ENCODE measurements at places on chromosomes 6 and 20.

- DNase-seq, result no peak
Observed at GRCh38 chr6:41942067-41942851, 651 bp upstream of the CCND3 start.

DNA sequence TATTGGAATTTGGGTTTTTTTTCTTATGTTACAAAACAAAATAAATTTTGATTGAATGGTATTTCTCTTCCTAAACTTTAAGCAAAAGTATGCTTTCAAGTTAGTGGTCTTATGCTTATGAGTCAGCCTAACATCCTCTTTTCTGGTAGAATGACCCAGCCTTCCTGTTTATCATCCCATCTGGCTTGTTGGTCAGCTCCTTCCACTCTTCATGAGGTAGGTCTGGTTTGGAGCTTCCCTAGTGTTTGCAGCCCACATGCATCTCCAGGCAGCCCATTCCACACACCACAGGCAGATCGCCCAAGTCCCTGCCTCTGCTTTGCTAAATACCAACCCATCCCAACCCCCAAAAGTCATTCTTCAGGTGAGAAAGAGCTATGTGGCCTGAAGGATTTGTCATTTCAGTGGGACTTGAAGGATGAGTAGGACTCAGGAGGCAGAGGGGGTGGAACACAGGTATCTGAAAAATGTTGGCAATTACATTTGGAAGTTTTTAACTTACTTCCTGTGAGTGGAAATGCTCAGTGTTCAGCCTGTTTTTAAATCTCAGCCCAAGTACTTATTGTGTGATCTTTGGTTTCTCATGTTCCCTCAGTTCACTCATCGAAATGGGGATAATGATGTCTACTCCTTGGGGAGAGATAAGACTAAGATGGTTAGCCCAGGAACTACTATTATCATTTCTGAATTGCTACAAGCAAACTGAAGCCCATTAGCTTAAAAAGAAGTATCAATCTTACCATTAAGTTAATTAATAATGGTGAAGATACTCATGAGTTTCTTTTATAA, 294.0 kb downstream of the ADGB start:
- DNase-seq, result no peak

GRCh38 chr6:21193790-21194475, 399.6 kb upstream of the SOX4 start:
- no peak for DNase-seq

GRCh38 chr20:34922654-34923381, 32.8 kb downstream of the GSS start:
- DNase-seq, result no peak

- DNase-seq, result peak; percentile 61
Observed at GRCh38 chr6:149963212-149963461, 606 bp upstream of the ULBP1 start.

DNA sequence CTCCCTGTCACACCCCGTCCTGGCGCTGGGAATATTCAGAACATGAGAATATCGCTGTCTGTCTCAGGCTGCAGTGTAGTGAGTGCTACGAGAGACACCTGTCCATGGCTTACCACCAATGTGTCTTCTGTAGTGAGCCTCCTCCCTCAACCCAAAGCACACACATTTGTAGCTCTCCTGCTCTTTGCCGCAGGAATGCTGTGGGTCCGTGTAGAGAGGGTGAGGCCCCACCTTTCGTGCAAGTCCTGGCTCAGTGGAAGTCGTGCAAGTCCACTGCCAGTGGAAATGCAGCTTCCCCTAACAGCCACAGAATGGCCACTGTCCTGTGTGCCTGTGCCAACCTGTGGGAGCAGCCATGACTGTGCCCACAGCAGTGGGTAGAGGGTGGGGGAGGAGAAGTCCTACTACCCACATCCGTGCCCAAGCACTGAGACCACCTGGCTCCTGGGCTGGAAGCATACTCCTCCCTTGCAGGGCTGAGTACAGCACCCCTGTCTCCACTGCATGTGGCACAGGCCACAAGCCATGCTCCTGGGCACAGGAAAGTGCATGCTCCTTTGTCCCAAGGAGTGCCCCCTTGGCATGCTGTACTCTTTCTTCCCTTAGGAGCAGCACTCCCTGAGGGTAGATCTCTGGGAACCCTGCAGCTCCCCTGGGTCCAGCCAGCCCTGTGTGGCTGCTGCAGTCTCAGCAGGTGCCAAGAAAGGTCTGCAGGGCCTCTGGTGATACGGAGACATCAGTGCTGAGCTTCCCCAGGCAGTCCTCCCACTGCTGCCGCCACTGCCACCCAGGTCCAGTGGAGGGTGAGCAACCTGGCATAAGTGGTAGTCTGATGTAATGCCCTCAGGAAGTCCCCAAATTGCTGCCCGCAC, 28.0 kb downstream of the IGF2R start:
- no peak for DNase-seq

DNA sequence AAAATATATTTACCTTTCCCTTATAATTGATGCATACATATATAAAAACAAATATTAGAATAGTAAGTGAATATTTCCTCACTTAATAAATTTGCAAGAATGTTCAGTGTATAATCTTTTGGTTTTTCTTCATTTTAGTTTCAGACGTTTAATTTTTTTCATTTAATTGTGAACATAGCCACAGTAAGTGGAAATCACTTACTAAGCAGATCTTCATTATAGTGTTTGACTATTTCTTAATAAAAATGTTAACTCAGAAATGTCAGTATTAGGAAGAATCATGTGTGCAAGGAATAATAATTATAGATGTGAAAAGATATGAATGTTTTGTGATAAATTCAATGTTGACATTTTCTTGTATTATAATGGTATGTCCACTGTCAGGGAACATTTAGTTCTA, 27.4 kb downstream of the STXBP5 start:
- no peak for DNase-seq

GRCh38 chr6:25179051-25179778, 100.0 kb upstream of the CARMIL1 start:
- DNase-seq, result no peak

DNA sequence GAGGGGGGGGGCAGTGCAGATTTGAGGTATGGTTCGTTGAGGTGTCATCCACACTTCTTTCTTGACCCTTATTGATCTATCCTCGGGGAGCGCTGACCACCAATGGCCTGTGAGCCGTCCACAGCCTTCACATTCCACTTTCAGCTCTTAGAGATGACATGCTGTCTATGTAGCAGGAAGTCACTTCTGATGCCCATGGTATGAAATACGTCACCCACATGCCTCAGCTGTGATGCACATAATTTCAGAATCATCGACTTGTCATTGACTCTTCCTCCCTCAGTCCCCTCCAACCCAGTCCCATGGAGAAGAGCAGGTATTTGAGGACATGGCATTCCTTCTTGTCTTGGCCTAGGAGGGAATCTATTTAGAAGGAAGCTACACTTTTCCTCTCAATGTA, 4.7 kb upstream of the ADGRF5 start:
- no peak for DNase-seq

- no peak for DNase-seq
Observed at GRCh38 chr6:43493230-43493629, 15.9 kb downstream of the TJAP1 start.

DNA sequence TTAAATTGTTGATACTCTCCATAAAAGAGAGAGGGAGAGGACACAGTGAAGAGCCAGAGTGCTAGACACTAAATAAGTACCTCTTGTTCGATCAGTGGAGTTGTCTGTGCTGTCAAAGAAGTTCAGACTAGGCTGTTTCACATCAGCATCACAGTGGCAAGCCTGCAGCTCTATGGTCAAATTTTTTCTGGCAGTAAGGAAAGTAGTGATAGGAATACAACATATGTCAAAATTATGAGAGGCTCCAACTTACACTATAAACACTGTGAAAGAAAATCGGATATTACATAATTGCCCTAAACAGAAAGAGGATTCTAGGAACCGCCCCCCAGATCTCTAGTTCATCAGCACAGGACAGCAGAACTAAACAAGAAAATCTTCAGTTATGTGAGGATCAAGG, 23.1 kb downstream of the DNAH8 start:
- no peak for DNase-seq

GRCh38 chr6:104201557-104201956, 658.2 kb downstream of the HACE1 start:
- no peak for DNase-seq

- DNase-seq, result no peak
Observed at GRCh38 chr6:10682355-10682988, 11.9 kb downstream of the C6orf52 start.

DNA sequence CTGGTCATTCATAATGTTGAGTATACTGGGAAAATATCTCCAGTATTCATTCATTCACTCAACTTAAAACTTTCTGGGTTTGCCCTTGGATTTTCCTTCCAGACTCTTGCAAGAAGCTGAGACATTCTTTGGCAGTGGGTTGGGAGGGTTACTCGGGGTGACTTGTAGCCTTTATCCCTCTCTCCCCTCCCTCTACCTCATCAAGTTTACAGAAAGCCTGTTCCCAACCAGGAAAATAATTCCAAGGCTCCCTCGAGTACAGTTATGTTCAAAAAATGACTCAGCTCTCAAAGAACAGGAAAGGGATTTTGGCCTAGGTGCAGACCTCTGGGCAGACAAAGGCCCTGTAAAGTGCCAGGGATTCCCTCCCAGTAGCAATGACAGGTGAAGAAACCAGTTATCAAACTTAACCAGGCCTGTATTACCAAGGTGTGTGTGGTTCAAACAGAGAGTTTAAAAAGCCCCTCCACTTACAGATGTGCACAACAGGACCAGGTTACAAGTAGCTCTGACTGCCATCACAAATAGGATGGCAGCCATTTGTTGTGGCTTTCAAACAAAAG, 22.2 kb downstream of the FKBP1A start:
- no peak for DNase-seq

DNA sequence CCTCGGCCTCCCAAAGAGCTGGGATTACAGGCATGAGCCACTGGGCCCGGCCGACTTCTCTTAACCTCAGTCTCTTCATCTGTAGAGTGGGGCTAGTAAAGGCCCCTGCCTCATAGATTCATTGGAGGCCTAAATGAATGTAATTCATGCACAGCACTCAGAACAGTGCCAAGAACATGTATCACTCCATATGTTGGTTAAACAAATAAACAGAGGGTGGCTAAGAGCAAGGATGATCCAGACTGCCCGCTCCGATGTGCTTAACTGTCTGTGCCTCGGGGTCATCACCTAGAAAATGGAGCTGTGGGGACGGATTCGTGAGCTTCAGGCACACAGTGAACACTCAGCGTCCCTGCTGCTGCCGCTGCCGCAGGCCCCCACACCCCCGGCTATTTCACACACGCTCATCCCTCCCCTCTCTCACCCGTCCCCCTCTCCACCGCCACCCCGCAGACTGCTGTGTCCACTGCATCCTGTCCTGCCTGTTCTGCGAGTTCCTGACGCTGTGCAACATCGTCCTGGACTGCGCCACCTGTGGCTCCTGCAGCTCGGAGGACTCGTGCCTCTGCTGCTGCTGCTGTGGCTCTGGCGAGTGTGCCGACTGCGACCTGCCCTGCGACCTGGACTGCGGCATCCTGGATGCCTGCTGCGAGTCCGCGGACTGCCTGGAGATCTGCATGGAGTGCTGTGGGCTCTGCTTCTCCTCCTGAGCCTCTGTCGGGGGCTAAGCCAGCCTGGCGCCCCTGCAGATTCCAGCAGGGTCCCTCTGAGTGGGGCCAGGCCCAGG, 14.8 kb downstream of the MDFI start:
- DNase-seq, result no peak

DNA sequence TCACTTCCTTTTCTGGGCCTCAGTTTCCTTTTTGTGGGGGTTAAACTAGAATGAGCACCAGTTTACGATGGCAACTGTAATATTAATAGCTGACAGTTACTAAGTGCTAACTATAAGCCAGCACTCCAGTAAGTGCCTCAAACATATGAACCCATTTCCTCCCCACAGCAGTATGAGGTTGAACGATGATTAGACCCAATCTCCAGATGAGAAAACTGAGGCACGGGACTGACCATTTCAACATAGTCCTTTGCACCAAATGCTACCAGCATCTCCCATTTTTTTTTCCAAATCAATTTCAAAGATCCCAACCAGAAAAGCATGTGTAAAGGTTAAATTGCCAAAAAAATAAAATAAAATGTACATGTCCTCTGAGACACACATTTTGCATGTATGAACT, 7.1 kb downstream of the SLC13A3 start:
- DNase-seq, result no peak

DNA sequence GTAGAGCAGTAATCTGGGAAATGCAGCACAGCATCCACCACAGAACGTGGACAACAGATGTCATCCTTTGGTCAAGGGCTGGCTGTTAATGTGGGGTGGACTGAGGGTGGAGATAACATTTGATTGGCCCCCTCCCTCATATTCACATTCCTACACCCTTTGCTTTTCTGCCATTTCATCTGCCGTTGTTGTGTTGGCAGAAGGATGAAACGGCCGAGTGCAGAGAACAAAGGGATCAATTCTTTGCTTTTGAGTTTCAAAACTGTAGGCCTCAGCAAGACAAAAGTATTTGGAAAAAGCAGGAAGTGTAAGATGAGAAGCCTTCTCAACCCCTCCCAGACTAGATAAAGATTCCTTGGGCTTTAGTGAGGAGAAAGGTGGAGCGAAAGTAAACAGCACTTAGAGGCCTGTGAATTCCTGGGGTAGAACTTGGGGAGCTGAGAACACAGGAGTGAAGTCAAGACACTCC, 74.2 kb upstream of the PHIP start:
- DNase-seq, result no peak

GRCh38 chr6:109824105-109824504, 133.0 kb downstream of the FIG4 start:
- DNase-seq, result no peak

DNA sequence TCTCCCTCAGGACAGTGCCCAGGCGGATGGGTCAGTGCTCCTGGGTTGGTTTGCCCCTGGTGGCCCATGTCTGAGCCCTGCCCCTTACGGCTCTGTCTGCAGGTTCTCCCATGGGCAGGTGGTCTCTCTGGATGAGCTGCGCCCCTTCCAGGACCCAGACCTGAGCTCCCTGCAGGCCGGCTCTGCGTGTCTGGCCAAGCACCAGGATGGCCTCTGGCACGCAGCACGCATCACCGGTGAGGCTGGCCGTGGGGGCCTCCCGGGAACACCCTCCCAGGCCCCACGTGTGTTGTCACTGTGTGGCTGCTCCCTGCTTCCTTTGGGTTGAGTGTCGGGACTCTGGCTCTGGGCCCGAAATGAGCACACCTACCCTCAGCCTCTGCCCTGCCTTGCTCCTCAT, 3.3 kb upstream of the LIME1 start:
- DNase-seq, result no peak

- DNase-seq, result no peak
Observed at GRCh38 chr6:134146268-134147033, 94.0 kb upstream of the SLC2A12 start.

DNA sequence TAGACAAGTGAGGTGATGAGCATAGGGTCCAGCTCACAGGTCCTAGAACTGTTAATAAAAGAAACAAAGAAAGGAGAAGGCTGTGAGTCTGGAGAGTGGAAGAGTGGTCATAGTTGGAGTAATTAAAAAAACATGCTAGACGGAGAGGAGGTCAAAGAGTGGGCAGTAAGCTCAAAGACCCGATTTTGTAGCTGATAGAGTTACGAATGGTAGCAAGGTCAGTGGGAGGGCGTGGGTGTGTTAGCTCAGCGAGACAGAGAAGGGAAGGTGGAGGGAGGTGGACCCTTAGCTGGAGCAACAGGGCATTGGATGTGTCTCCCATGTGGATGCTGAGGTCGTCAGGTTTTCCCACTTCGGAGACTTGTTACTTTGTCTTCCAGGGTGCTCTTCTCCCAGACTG, 431.7 kb downstream of the CDH26 start:
- DNase-seq, result no peak
